ENCODE measurements at places on chromosomes 2 and 18. TPM values are rescaled to one million over a fixed set of nuclear protein-coding genes. Genes with fewer than 3 reads are reported as not detected.
A peak's percentile ranks its signal among the peaks of the same experiment; 100 is the strongest.

- H3K27me3 ChIP-seq: no peaks in the 10 kb centered on the region
These were observed at the start of gene ANKRD44 for GRCh38 chr2:197310271-197310985. Gene ANKRD44 (minus strand): TSS chr2:197310780. CDS start chr2:197310604, 176 bp downstream.

GRCh38 chr18:39299152-39299551 is 1733.6 kb upstream of the CELF4 start:
- H3K4me3 ChIP-seq: no peak overlapping the region
- DNase-seq: no peak
- H3K27ac ChIP-seq: no peak overlapping the region

DNA sequence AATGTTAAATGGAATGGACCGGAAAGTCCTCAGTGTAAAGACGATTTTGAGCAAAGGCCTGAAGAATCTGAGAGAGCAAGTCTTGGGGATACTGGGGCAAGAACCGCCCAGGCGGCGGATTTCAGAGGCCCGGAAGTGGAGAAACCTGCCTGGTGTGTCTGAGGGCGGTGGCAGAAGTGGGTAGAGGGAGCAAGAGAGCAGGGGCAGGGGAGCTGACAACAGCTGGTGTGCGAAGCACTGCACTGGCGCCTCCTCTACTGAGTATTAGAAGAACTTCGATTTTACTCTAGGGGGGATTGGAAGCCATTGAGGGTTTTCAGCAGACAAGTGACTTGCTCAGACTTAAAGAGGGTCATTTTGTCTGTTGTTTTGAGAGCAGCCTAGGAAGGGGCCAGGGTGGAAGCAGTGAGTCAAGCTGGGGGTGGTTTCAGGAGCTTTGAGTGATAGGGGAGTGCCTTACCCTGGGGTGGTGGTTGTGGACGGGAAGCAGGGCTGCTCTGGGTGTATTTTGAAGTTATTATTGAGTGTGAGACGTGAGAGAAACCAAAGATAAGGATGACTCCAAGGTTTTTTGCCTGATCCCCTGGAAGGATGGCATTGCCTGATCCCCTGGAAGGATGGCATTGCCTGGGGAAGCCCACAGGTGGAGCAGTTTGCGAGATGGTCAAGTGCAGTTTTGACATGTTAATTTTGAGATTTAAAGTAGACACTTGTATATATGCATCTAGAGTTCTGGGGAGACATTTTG is 52.5 kb downstream of the ZNF236 start:
- peak overlapping the region; percentile 44 for H3K4me3 ChIP-seq
- peaks cover 3% of the 10 kb centered on the region for H3K36me3 ChIP-seq
- peak overlapping the region; percentile 81 for H3K27ac ChIP-seq
- peaks cover 17% of the 10 kb centered on the region for H3K4me1 ChIP-seq

GRCh38 chr2:165401285-165401852 is 68.1 kb upstream of the CSRNP3 start:
- peaks cover 6% of the 10 kb centered on the region for H3K27me3 ChIP-seq
- peak; percentile 27 for DNase-seq
- H3K4me3 ChIP-seq: no peak overlapping the region
- H3K36me3 ChIP-seq: no peaks in the 10 kb centered on the region
- peaks cover 5% of the 10 kb centered on the region for H3K4me1 ChIP-seq

- H3K27me3 ChIP-seq: no peaks in the 10 kb centered on the region
- peak; percentile 52 for DNase-seq
- peak overlapping the region; percentile 87 for H3K4me3 ChIP-seq
- peak overlapping the region; percentile 98 for H3K27ac ChIP-seq
- H3K36me3 ChIP-seq: peaks cover 48% of the 10 kb centered on the region
These were observed 41.5 kb downstream of the SRSF7 start for GRCh38 chr2:38709567-38710194.

DNA sequence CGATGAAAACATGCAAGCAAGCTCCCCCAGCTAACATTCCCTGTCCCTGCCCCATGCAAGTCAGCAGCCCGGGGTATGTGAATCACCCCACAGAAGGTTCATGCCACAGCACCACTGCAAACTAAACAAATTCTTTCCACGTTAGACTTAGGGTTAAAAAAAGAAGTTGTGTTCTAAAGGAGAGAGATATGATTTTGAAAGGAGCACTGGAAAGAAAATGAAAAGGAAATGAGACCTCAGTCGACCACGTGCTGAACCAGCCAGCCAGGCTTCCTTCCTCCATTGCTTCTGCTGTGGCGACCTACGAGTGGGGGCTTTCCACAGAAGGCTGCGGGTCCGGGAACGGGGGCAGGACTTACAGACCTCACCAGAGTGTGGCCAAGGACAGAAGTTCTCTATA is 52.0 kb downstream of the ARL4C start:
- peaks cover 66% of the 10 kb centered on the region for H3K4me1 ChIP-seq
- DNase-seq: peak; percentile 59
- H3K27ac ChIP-seq: peak overlapping the region; percentile 93

Gene MEP1B
- not detected for total RNA-seq

Gene RMDN2
- 2.6 TPM for total RNA-seq

Gene PPP1R1C
- not detected for total RNA-seq

Gene PRKAG3
- not detected for total RNA-seq

Gene LOXL3
- total RNA-seq: 3.6 TPM

Gene PCARE
- not detected for total RNA-seq

Data from activated T-cell treated with anti-CD3 and anti-CD28 coated beads, Interleukin-2, amount 50 U/mL, for 72 hours (primary cell).